Head of caudate nucleus (tissue), 42 donors: ENCODE measurements at places on chromosomes 2 and 18.
A peak's percentile ranks its signal among the peaks of the same experiment; 100 is the strongest.

- no peak for DNase-seq
Measured at GRCh38 chr2:551621-552020, 125.6 kb downstream of the TMEM18 start.

- no peak for DNase-seq
Measured at GRCh38 chr2:199581935-199582360, 124.2 kb upstream of the SATB2 start.

DNA sequence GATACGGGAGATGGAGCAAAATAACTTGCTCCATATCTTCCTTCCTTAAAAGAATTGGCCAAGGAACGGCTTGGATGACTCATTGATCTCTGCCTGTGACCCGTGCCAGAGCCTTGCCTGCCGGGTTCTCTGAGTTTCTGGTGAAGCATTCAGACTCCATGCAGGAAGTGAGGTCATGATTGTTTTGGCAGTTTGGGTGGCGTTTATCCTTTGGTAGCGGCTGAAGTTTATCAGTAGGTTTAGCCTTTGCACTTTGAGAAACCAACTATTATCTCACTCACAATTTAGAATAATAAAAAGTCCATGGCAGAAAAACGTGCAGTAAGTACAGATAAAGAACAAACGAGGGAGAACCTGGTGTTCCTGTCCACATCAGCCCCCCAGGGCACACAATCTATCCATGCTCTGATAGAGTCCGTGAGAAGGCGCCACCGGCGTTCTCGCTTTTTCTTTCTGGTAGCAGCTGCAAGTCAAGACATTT is 15.0 kb upstream of the CTAGE1 start:
- no peak for DNase-seq

- DNase-seq = peak; percentile 50
Measured at GRCh38 chr2:232315049-232315922, 63.3 kb upstream of the ALPP start.

- no peak for DNase-seq
Measured at GRCh38 chr2:210568108-210568507, 11.7 kb downstream of the CPS1 start.

GRCh38 chr2:223887127-223887526 is 49.7 kb upstream of the AP1S3 start:
- DNase-seq = no peak

GRCh38 chr2:219695145-219695709 is 67.8 kb downstream of the SLC4A3 start:
- no peak for DNase-seq

DNA sequence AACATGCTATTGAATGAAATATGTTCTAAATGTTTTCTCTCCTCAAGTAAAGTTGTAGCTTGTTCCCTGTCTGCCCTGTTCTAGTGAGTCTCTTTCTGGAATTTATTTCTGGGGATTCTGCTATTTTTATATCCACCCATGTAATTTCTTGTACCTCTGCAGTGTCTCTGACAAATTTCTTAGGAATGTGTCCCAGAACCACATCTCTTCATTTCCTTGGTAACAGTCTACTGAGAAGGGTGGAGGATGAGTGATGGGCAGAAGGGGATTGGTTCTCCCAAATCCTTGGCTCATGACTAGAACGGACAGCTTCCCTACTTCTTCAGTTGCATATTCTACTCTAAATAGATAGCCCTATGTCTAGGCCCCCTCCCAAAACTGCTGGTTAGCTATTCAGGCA is 490.6 kb upstream of the LINC00305 start:
- DNase-seq = no peak

- no peak for DNase-seq
Measured at GRCh38 chr2:168766600-168766999, 35.8 kb upstream of the NOSTRIN start.
